Fibroblast of mammary gland (primary cell): ENCODE measurements at places on chromosomes 7 and 10.

GRCh38 chr10:68832601-68833000 is 5.3 kb downstream of the STOX1 start:
- DNase-seq = no peak

DNA sequence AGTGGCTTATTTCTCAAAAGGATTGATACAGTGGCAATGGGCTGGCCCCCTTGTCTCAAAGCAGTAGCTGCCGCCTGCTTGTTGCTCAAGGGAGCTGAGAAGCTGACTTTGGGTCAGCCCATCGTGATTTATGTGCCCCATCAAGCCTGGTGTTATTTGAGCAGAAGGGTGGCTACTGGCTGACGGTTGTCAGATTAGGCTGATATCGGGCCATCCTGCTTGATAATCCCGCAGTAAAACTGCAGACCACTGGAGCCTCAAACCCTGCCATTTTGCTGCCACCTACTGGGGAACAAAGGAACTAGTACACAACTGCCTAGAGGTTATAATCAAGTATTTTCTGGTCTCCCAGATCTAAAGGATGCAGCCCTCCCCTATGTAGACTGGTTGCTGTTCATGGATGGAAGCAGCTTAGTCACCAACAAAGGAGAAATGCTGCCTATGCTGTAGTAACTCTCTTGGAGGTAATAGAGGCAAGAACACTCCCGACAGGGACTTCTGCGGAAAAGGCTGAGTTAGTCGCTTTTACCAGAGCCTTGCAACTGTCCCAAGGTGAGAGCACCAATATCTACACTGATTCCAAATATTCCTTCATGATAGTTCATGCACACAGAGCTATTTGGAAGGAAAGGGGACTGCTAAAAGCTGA is 65.9 kb upstream of the ZNF92 start:
- DNase-seq = peak; percentile 66

DNA sequence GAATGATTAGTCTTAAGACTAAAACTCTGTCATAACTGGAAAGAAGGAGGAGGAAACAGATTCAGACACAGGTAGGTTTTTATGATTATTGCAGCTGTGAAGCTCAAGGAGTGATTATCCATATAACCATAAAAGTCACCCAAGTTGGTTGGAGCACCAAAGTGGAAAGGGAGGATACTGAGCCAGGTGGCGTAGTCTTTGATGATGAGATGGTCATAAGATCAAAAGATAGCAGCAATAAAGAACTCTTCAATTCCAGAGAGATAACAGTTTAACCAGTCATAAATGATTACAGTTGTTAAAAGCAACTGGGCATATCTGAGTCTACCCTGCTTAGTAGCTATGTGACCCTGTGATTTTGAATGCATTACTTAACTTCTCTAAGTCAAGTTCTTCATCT is 8.4 kb downstream of the ABCB1 start:
- no peak for DNase-seq

DNA sequence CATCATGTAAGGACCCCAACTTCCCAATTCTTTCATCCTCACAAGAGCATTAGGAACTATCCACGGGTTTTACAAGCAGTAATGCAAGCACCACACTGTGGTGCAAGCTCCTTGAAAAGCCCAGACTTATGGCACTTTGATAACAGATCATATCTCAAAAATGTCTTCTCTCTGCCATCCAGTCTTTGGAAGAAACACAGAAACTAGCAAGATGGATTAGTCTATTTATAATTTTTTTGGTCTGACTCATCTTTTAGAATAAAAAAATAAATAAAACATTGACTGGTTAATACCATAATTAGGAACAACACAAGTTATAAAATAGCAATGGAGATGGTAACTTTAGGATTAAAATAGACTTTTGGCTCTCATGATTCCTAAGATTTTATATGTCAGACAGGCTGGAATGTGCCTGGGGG is 49.0 kb upstream of the CALD1 start:
- DNase-seq = peak; percentile 50

DNA sequence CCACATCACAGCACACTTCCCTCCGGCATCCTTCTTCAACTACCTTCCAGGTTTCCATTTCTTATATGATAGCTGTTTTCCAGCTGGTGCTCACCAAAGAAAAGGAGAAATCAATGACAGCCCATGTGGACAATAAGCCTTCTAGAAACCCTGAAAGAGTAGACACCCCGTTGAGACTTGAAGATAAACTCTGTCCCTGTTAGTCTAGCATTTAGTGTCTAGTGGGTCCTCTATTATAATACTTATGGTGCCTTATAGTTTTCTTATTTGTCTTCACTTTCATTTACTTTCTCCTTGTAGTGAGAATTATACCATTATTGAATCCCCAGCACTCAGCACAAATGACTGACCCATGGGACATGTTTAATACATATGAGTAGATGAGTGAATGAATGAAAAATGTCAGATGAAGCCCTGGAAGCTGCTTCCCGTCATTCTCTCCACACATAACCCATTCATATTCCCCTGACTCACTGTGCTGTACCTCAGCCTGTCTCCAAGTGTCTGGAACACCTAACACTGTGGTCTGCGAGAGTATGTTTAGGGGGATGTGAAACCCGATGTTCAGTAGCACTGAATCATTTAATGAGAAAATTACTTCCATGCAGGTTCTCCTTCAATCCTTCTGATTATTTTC is 377.6 kb downstream of the GPR158 start:
- DNase-seq = no peak

GRCh38 chr10:76127984-76128589 is 696.7 kb downstream of the LRMDA start:
- DNase-seq = no peak

GRCh38 chr7:24052572-24053260 is 231.3 kb upstream of the NPY start:
- peak; percentile 8 for DNase-seq

- no peak for DNase-seq
Observed at GRCh38 chr7:146683439-146683838, 566.8 kb downstream of the CNTNAP2 start.

- no peak for DNase-seq
Observed at GRCh38 chr7:31437250-31437865, 76.5 kb upstream of the ITPRID1 start.

- DNase-seq = peak; percentile 91
Observed at GRCh38 chr7:134737566-134738345, 41.7 kb upstream of the CALD1 start.

GRCh38 chr7:117085769-117086463 is 132.6 kb downstream of the ST7 start:
- peak; percentile 74 for DNase-seq

- peak; percentile 44 for DNase-seq
Observed at GRCh38 chr7:38438970-38439369, 165.5 kb upstream of the TARP start.

DNA sequence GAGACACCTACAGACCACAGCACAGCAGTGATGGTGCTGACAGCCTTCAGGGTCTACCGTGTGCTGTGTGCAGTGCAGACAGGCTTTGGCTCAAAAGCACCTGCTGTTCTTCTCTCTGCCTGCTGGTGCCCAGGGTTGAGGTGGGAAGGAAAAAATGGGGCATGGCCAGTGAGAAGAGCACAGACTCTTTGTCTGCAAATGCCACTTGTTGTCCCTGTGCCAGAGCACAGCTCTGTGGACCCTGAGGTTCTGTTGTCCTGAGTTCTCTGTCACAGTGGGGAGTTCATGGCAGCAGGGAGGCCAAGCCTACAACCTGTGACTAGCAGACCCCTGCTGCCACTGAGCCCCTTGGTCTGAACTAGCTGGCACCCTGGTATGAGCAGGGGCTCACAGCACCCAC is 376.7 kb downstream of the GLRX3 start:
- no peak for DNase-seq

DNA sequence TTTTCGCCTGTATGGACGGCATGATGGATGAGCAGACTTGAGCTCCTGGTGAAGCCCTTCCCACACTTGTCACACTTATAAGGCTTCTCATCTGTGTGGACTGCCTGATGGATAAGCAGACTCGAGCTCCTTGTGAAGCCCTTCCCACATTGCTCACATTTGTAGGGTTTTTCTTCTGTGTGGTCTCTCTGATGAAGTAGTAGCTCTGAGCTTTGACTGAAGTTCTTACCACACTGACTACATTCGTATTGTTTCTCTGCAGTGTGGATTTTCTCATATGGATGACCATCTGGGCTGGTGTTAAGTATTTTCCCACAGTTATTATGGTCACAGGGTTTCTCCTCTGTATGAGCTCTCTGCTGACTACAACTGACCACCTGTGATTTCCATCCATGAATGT is 17.2 kb downstream of the ZNF239 start:
- DNase-seq = no peak

- DNase-seq = no peak
Observed at GRCh38 chr10:49625411-49625810, 11.6 kb downstream of the CHAT start.

DNA sequence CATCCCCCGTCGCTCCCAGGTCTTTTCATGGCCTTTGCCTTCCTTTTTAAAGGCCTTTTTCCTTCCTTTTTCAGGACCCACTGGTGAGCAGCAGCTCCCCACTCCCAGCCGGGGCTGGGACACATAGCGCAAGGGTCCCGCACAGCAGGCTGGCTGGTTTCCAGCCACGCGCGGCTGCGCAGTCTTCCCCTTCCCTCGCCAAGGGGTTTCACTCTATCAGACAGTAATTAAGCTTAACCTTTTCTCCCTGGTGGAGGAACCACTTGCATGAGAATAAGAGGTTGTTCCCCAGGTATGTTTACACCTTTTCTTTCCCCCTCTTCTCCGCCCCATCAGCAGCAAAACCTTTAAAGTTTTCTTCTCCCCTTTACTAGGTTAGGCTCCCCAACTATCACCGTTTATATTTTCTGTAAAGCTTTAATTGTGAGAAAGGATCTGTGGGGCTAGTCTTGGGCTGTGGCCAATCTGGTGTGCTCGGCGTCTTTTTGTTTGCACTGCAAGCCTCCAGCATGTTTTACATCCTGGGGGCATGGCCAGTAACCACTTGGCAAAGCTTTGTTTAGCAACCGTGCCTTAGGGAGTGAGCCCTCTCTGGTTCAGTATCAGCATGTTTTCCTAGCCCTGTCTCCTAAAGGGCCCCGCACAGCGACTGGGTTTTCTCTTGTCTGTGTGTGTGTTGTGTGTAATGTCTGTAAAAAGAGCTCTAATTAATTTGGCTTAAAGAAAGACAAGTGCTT is 219.6 kb downstream of the PHF14 start:
- peak; percentile 60 for DNase-seq

DNA sequence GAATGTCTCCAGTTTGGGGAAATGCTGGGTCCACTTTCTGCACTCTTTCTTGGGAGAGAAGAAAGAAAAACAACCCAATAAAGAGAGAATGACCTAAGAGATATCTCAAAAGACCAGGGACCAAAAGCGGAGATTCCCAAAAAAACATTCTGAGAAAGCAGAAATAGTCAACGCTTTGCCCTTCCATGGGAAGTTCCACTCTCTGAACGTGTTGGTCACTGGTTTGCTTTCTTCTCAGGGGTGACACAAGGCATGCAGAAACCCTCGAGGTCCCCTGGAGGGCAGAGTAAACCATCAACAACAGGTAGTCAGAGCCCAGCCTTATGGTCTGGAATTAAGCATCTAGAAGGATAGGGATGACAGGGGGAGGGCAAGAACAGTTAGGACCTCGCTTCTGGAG is 26.2 kb upstream of the AOAH start:
- no peak for DNase-seq

DNA sequence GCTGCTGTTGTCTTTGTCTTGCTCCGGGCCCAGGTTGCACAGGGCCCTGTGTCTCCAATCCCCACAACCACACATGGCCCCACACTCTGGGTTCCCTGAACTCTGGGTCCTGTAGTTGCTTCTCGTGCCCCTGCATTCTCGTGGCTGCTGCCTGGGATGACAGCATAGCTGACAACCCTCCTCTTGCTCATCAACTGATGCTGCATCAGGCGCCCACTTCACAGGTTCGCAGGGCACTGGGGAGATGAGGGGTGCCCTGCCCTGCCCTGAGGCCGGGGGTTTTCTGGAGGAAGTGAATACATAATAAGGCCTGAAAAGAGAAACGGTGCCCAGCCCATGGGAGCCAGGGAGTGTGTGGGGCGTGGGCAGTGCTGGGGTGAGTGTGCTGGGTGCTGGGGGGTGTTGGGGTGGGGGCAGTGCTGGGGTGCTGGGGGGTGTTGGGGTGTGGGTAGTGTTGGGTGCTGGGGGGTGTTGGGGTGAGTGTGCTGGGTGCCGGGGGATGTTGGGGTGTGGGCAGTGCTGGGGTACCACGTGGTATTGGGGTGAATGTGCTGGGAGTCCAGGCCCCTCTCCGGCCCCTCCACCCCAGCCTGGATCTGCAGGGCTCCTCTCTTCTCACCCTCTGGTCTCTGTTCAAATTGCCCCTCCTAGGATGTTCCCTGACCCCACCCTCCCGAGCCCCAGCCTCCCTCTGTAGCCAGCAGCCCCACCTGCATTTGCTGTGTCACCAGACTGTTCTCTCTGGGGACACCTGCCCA is 2.0 kb upstream of the MTG1 start:
- no peak for DNase-seq

GRCh38 chr7:92768501-92769393 is 67.6 kb downstream of the CDK6 start:
- DNase-seq = peak; percentile 76

- no peak for DNase-seq
Observed at GRCh38 chr7:37558320-37559096, 109.8 kb upstream of the ELMO1 start.

DNA sequence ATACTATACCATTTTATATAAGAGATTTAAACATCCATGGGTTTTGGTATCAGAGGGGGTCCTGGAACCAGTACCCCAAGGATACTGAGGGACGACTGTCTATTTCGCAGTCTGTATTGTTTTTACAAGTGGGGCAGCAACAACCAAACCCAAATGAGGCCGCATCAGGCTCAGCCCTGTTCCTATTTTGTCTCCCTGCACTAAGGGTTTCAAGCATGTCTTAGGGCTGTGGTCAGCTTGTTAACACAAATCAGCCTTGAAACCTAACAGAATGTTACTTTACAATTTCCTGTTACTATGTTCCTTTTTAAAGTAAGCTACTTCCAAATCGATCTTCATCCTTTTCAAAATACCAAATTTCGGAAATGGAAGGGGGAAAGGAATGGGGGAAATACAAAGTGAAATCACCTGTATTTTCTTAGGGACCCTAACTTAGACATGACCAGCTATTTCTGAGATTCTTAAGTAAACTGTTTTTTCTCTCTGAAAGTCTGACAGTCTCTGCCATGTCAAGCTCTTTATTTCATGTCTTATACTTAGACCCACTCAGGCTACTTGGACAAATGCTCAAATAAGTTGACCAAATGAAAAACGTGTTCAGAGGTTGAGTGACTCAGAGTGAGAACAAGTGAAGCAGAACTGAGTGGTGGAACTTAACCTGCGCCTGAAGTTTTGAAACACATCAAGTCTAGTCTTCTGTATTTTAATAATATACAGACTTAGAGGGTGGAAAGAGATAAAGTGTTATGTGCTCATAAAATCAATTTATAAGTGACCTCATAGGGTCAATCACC is 75.8 kb downstream of the C1GALT1 start:
- no peak for DNase-seq

DNA sequence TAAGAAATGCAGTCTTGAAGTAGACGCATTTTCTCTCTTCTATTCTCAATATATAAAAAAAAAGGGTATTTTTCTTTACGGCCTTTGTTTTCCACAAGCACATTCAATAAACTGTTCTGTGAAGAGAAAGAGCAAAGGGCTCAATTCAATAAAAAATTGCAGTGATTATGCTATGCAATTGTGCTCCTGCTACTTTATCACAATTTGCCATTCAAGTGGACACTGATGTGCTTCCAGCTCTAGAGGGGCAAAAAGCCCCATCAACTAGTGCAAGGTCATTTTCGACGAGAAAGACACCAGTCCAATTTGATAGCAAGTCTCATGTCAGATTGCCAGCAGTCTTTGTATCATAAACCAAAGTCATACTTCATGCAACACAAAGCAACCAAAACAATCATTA is 82.6 kb upstream of the THSD7A start:
- no peak for DNase-seq

- DNase-seq = peak; percentile 72
Observed at GRCh38 chr10:102629661-102630614, 14.3 kb upstream of the TRIM8 start.

- DNase-seq = peak; percentile 16
Observed at GRCh38 chr7:66429498-66430163, 199.1 kb upstream of the KCTD7 start.
